Stimulated activated CD4-positive, alpha-beta T cell treated with anti-CD3 and anti-CD28 coated beads, TNF-alpha, amount 100 ng/mL, for 1 hour (primary cell): ENCODE measurements at places on chromosomes 6 and 20.

- no peak for DNase-seq
Measured at GRCh38 chr6:107491138-107491609, 1.3 kb downstream of the SOBP start.

DNA sequence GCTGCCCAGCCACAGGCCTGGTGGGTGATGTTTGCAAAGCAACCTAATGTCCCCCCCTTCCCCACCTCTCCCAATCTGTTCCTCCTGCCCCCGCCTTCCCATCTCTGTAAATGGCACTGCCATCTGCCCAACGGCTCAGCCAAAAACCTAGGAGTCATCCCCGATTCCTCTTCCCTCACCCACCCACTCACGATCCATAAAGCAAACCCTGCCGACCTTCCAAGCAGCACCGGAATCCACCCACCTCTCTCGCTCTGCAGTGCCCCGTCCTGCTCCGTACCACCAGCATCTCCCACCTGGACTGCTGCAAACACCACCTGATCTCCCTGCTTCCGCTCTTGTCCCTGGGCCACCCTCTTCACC is 37.6 kb downstream of the SULF2 start:
- DNase-seq: no peak

DNA sequence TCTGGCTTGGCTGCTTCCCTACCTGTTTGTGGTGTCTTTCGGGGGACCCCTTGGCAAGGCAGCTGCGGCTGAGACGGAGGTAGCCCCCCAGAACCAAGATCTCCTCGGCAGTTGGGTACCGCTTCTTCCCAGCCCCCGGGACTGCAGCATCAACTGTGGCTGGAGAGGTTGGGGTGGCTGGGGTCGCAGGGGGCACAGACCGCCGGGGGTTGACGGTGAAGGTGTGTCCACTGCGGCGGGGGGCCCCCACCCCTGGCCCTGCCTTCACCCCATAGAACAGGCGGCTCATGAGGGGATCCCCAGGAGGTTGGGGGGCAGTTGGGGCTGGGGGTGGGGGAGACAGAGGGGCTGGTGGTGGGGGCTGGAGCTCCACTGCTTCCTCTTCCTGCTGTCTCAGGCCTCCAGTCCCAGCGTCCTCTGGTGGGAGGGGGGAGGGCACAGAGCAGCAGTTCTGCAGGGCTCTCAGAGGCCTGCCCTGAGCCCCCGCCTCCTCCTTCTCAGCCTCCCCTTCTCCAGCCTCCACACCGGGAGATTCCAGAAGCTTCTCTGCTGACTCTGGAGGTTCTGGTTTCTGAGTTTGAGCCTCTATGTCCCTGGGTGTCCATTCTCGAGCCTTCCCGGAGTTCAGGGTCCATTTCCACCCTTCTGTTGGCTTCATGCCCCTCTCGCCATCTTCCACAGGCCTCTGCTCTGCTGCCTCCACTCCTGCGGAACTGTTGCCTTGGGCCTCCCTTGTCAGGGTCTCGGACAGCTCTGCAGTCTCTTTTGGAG is 1.9 kb downstream of the PPP1R18 start:
- DNase-seq: peak; percentile 34

GRCh38 chr6:131776985-131777384 is 30.8 kb upstream of the ENPP1 start:
- DNase-seq: no peak
